ENCODE measurements at places on chromosomes 1 and 21.

DNA sequence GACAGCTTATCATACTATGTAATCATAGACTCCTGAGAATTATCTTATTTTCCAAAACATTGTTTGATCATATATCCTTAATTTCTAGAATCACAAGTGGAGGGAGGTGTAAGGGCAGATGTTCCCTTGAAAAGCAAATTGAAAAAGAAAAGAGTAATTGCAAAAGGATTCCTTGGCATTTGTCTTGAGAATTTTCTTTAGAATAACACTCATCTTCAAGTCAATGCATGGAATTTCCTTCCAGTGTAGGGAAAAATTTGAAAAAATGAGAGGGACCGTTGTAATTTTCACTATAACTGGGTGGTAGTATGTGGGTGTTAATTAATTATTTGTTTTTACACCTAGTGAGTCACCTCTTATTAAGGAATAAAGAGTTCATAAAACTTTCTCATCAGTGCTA is 724.6 kb upstream of the ADAMTS5 start:
- DNase-seq, result no peak

DNA sequence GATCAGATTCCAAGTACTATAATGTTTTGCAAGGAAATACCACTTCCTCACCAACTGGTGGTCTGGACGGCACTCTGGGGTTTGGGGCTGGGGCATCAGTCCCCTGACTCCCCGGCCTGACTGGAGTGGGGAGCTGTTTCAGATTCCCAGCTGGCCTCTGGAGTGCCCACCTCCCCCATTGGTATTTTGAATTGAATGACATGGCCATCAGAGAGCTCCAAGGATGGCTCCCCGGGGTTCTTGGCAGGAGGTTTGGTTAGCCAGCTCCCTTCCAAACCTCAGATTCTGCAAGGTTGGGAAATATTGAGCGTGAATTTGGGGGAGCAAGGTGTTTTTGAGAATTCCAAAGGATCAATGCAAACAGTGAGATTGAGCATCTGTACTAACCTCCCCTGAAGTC is 2.2 kb upstream of the INAVA start:
- DNase-seq, result no peak

GRCh38 chr1:25626018-25626417 is 9.4 kb downstream of the MAN1C1 start:
- no peak for DNase-seq

DNA sequence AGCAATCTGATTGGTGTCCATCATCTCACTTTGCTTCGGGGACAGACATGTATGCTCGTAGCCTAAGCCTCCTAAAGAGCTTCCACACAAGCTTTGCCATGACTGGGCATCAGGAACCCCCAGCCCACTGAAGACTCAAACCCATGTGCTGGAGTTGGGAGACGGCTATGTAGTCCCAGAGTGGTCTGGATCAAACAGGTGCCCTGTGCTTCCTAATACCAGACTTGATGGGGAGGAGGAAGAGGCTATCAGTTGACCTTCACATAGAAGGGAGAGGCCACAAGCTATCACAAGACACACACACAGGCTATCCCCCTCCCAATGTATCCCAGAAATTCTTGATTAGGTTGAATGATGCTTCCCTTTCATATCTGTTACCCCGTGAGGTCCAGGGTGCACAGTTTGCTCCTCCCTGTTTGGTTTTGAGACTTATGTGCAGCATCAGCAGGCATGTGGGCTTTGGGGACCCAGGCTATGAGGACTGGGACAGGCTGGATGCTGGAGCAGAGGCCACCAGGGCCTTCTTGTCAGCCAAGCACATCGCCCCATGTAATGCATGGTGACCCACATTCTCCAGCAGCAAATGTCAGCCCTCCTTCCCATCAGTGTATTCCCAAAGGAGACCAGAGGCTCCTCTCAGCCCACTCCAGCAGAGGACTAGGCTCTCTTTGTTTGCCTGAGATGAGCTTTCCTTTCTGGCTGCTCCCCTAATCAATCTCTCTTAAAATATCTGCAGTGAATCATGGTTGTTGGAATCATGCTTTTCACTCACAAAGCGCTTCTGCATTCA is 159.8 kb downstream of the GRIK3 start:
- DNase-seq, result no peak

- no peak for DNase-seq
Observed at GRCh38 chr1:108036796-108037562, 72.0 kb upstream of the VAV3 start.

DNA sequence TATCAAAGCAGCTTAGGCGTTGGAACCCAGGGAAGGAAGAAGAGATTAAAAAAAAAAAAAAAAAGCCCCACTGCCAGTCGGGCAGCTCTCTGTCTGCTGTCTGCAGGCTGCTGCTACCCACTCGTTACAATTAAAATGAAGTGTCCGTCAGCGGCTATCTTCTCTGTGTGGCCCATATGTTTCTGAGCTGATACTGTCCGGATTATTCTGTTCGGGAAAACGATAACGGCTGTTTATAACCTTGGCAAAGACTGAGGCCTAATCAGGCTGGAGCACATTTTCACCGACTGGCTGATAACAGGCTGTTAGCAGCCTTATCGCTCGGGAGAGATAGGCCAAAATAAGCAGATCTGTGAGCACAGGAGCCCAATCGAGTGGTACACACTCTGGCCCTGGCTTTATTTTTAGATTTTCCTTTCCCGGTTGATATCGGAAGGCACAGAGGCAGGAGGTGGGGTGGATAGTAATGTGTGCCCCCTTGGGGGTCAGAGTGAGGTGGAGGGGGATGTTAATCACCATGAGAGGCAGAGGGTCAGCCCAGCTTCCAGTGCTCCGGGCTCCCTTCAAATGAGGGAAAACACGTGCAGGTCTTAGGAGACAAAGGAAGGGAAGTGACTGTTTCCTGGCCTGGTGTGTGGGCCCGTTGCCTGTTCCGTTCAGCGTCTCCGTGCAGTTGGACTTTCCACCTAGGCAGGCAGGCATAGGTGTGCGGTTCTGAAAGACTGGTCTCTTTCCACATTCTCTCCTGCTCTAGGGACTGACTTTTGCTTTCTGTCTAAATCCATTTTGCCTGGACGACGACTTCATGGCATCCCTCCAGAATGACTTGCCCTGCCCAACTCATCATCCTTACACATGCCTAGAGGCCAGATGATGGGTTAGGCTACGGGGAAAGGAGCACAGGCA is 153.4 kb downstream of the PBX1 start:
- peak; percentile 64 for DNase-seq

GRCh38 chr1:23908453-23909341 is 4.5 kb downstream of the CNR2 start:
- no peak for DNase-seq

GRCh38 chr1:40270152-40270834 is 12.3 kb downstream of the ZMPSTE24 start:
- DNase-seq, result no peak

DNA sequence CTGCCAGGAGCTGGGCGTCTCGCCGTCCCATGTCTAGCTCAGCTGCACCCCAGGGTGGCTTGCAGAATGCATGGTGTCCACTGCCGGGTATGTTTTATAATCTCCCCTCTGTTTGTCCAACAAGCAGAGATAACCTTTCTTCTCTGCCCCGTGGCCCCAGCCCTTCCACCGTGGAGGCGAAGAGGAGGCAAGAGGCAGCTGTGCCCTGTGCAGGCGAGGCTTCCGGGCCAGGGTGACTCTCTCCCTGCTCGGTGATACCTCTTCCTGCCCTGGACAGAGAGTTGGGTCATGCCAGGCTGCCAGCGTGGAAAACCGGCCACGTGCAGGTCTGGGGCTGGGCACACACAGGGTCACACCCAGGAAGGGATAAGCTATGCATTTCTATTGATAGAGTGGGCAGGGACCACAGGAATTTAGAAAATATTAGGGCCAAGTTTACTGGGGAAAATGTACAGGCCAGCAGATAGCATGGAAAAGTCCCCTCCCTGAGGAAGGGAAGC is at the start of gene TFF2:
TFF2 (minus strand) TSS at position 68 of the 500 bp plus-strand sequence; CDS start at position 31, 37 bp downstream.
- no peak for DNase-seq

- peak; percentile 28 for DNase-seq
Observed at GRCh38 chr1:107196973-107197562, 56.2 kb downstream of the NTNG1 start.

GRCh38 chr1:157087030-157087429 is 12.6 kb downstream of the ETV3L start:
- no peak for DNase-seq

DNA sequence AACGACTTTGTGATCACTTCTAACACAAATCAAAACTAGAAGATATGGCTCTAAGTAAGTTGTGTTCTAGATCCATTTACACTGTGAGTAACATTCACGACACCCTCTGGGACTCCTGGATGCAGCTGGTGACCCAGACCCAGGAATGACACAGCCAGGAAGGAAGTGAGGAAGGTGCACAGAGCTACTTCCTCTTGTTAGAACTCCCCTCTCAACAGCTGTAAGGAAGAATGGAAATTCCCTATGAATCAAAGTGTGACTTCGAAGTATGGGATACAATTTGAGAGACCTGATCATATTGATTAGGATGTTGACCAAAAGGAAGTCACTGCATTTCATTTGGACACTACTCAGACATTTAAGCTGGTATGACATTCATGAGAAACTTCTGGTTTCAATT is 185.3 kb downstream of the NRIP1 start:
- DNase-seq, result no peak

DNA sequence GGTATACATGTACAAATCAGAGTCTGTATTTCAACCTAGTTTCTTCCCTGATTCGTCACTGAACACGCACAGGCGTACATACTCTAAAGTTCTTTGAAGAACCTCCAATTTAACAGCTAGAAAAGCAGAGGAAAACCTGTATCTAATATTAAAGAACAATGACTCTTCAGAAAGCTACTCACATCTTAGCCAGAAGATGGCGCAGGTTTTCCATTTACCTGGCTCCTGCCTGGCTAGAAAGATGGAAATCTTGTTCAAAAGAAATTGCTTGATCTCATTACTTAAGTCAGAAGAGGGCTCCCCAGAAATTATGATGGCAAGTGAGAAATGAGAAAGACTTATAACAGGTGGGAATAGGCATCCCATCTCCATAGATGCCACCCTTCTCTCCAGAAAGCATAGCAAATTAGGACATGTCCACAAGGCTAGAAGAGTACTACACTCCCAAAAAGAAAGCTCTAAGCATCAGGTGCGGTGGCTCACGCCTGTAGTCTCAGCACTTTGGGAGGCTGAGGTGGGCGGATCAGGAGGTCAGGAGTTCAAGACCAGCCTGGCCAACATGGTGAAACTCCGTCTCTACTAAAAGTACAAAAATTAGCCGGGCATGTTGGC is 19.0 kb upstream of the L1TD1 start:
- peak; percentile 64 for DNase-seq

- no peak for DNase-seq
Observed at GRCh38 chr1:203082571-203083462, 3.0 kb downstream of the MYOG start.

DNA sequence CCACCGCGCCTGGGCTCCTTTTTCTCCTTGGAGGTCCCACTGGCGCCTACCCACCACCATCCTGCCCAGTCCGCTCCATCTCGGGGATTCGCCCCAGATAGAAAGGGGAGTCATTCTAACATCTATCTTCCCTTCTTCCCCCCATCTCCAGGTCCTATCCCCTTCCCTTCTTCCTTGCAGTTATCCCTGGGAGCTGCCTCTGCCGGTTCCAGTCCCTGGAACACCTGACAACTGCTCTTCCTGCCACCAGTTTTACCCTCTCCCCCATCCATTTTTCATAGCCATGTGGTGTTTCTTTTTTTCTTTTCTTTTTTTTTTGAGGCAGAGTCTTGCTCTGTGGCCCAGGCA is 12.0 kb upstream of the COL16A1 start:
- no peak for DNase-seq

GRCh38 chr1:101833312-101833711 is 163.4 kb downstream of the OLFM3 start:
- no peak for DNase-seq

DNA sequence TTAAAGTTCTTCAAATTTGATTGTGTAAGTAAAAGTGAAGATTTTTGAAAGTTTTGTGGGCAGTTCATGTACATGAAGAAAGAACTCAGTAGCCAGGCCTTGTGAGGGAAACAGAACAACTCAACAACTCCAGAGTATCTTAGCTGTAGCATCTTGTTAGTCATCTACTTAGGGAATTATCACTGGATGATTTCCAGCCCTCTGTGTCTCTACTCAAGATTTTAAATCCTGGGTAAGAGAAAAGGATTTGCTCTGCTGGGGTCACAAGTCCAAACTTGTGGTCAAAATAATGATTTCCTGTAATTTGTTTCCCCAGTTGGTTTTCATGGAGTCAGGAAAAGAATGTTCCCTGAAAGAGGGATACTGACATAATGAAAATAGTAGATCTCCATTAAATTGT is 8.2 kb downstream of the OR10T2 start:
- no peak for DNase-seq

- no peak for DNase-seq
Observed at GRCh38 chr1:89201106-89201794, 2.5 kb upstream of the GBP4 start.

- no peak for DNase-seq
Observed at GRCh38 chr1:172320733-172321132, 99.8 kb upstream of the C1orf105 start.

DNA sequence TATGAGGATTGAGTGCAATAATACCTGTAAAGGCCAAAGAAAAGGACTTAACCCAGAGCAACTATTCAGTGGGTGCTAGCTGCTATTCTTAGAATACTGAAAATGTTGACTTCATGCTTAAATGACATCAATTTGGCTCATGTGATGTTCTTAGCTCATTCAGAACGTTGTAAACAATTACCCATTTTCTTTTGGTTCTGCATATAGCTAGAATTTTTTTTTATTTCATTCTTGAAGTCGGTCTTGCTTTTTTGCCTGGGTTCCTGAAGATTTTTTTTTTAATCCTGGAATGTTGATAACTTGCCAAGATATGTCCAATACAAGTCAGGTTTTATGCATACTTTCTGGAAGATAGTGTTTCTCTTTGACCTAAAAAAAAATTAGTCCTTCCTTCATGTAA is 772.0 kb downstream of the LTN1 start:
- DNase-seq, result no peak

Measured in cerebellar cortex (tissue), 1 donor.